ENCODE measurements at places on chromosomes 11 and 22.

DNA sequence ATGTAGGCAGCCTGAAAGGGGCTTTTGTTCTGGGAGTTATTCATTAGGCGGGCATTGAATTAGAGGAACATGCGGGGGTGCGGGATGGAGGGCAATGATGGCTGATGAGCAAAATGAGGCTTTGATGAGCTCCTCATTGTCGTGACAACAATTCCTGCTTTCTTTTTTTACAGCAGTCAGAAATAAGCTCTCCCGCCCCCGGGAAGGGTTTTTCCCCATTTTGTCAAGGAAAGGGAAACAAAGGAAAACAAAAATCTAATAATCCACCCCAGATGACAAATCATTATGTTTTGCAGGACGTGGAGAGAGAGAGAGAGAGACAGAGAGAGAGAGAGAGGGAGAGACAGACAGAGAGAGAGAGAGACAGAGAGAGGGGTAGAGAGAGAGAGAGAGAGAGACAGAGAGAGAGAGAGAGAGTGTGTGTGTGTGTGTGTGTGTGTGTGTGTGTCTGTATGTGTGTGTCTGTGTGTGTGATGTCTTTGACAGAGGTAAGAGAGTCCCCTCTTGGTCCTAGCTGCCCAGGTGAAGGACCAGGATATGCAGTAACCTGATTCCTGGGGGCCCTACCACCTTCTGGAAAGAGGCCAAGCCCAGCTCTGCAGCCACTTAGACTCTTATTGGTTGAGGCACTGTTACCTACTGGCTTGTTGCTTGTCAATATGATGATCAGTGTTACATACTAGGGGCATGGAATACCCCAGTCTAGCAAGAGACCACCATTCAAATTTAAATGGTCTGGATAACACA lies 46.7 kb upstream of the PARVA start:
- ATAC-seq, result peak; percentile 76

GRCh38 chr11:581752-582151 lies 5.5 kb downstream of the PHRF1 start:
- no peak for ATAC-seq

GRCh38 chr11:68370211-68371111 lies 58.1 kb downstream of the LRP5 start:
- ATAC-seq, result peak; percentile 74

- no peak for ATAC-seq
These were observed 2.0 kb downstream of the SIPA1 start for GRCh38 chr11:65639623-65640482.

- no peak for ATAC-seq
These were observed 152.0 kb upstream of the TENM4 start for GRCh38 chr11:79592824-79593223.

DNA sequence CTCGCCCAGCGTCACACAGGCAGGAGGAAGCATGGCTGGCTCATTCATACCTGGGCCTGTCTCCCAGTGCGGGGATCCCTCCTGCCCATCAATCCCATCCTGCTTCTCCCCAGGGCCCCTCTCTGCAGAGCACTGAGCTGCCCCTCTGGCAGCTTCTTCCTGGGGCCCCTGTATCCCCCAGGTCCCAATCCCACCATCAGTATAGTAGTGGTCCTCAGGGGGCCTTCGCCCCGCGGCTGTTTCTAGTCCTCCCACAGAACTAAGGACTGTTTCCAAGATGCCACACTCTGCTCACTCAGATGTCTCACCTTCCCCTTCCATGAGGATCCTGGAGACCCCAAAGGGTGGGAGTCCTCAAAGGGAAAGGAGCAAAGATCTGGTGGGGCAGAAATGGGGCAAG lies 97.6 kb downstream of the PDE2A start:
- ATAC-seq, result no peak

DNA sequence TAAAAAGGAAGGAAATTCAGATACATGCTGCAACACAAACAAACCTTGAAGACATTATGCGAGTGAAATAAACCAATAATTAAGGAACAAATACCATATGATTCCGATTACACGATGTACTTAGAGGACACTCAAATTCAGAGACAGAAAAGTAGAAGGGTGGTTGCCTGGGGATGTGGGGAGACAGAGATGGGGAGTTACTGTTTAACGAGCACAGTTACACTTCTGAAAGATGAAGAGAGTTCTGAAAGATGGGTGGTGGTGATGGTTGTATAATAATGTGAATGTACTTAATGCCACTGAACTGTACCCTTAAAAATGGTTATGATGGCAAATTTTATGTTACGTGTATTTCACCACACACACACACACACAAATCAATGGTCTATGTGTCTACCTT lies 14.7 kb downstream of the ZBTB44 start:
- ATAC-seq, result no peak

- ATAC-seq, result peak; percentile 72
These were observed 39.9 kb downstream of the MN1 start for GRCh38 chr22:27761665-27762064.

- peak; percentile 12 for ATAC-seq
These were observed 740 bp downstream of the FADS1 start for GRCh38 chr11:61815790-61816735.

- no peak for ATAC-seq
These were observed 40.9 kb downstream of the MRTFA start for GRCh38 chr22:40595497-40596234.

DNA sequence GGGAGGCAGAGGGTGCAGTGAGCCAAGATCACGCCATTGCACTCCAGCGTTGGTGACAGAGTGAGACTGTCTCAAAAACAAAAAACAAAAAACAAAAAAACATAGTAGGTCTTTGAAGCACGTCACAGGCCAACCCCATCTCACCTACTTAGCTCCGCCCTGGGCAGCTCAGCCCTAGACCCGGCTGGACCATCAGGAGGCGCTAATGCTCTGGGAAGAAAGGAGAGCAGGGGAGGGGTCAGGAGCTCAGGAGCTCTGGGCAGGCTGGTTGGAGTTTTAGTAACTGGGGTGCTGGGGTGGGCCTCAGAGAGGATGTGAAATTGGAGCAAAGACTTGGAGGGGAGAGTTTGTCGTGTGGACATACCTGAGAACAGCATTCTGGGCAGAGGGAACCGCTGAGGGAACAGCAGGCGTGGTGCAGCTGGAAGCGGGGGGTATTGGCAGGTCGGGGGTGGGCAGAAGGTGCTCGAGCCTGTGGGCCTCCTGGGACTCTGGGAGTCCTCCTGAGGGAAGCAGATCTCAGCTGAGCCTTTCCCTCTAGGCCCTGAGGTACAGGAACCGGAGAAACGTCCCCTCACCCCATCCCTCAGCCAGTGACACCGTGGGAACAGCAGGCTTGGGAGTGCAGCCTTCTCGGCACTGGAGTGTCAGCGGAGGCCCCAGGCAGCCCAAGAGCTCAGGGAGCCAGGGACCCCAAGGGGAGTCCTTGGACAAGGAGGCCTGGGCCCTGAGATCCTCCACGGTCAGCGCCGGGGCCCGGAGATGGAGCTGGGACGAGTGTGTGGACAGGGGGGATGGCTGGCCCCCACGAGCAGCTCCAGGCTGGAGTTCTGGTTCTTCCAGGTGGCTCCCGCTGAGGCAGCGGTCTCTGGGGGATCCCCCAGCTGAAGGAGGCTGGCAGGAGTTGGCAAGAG lies 2.2 kb upstream of the RPS6KA4 start:
- ATAC-seq, result no peak

- no peak for ATAC-seq
These were observed 16.2 kb upstream of the SPTY2D1 start for GRCh38 chr11:18650353-18650752.

GRCh38 chr22:40919446-40919845 lies 31.7 kb upstream of the RBX1 start:
- no peak for ATAC-seq

GRCh38 chr22:45598596-45599217 lies 72.9 kb upstream of the ATXN10 start:
- no peak for ATAC-seq

- ATAC-seq, result no peak
These were observed 15.4 kb downstream of the ART5 start for GRCh38 chr11:3626250-3626960.

GRCh38 chr11:19359221-19360000 lies 118.7 kb upstream of the E2F8 start:
- no peak for ATAC-seq

- no peak for ATAC-seq
These were observed 1.5 kb downstream of the MS4A8 start for GRCh38 chr11:60700689-60701468.

- no peak for ATAC-seq
These were observed 1.2 kb upstream of the ARRB1 start for GRCh38 chr11:75352588-75353206.

- no peak for ATAC-seq
These were observed 52.2 kb upstream of the HMGXB4 start for GRCh38 chr22:35204807-35205775.

- ATAC-seq, result no peak
These were observed 7.6 kb upstream of the PPFIBP2 start for GRCh38 chr11:7506243-7506642.

DNA sequence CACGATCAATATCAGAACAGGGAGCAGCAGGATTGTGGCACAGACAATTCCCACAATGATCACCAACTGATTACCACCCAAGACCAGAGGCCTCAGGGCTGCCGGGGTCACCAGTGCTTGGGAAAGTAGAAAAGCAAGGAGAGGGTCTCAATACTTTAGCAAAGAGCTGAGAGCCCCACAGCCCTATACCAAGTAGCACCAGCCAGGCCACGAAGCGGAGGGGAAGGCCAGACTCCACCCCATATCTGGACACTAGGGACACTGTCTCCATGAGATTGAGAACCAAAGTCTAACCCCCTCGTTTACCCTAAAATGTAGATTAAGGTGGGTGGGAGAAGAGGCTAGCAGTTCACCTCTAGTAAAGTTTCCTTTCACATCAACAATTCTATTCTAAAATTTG lies 24.1 kb upstream of the SCN2B start:
- ATAC-seq, result no peak

- no peak for ATAC-seq
These were observed 15.8 kb upstream of the DGKZ start for GRCh38 chr11:46331282-46331984.

- ATAC-seq, result no peak
These were observed 73.7 kb upstream of the AMOTL1 start for GRCh38 chr11:94694309-94695060.

Data from motor neuron (in vitro differentiated cells).